Heart left ventricle (tissue), 16 donors: ENCODE measurements at places on chromosomes 3 and 15. TPM values are rescaled to one million over a fixed set of nuclear protein-coding genes. Genes with fewer than 3 reads are reported as not detected.

DNA sequence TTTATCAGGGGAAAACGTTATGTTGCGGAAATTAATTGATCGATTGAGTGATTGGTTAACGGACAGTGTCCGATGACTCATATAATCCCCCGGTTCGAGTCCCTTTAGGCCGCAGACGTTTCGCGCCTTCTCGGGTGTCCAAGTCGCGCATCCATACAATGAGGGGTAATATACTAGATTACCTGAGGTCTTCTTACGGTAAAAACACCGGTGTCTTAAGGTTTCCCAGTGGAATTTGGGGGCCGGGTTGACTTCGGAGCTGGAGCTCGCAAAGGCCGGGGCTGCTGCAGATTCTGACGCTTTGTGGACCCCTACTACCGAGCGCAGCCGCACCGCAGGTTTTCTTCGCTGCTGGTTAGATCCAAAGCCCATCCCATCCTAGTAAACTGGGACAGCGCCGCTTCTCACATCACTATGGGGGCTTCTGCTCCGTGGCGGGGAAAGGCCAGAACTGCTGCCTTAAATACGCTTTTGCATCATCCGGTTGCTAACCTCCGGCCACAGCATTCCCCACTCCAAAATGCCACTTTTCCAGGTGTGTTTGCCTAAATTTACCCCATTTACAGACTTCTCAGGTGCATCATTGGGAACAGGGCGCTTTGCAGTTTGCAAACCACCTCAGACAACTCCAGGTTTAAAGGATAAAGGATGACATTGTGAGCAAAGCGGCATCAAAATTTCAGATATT, 858 bp upstream of the SACM1L start:
- no peak for DNase-seq

P3H2 gene
- 4.3 TPM for total RNA-seq

GABRR3 gene
- total RNA-seq = not detected

DNA sequence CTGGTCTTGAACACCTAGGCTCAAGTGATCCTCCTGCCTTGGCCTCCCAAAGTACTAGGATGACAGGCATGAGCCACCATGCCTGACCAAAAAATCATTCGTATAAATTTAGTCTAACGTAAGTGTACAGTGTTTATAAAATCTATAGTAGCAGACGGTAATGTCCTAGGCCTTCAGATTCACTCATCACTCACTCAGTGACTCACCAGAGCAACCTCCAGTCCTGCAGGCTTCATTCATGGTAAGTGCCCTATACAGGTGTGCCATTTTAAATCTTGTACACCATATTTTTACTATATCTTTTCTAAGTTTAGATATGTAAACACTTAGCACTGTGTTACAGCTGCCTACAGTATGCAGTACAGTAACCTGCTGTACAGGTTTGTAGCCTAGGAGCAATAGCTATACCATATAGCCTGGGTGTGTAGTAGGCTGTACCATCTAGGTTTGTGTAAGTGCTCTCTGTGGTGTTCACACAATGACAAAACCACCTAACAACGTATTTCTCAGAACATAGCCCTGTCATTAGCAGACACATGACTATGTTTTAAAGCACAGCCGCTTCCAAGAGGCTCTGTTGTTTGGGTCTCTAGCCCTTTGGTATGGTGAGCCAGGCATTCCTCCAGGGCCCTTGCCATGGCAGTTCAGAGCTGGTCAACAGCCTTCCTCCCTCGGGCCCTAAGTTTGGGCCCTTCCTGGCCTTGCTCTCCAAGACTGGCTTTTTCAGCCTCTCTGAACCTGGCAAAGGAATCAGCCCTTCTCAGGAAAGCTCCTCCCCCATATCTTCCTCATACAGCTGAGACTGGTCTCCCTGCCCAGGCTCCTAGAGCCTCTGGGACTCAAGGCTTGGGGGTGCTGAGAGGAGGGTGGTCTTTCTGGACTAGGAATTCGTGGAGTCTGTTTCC, 1.9 kb upstream of the CCDC9B start:
- DNase-seq = no peak

CNTN6 gene
- total RNA-seq = not detected

DNA sequence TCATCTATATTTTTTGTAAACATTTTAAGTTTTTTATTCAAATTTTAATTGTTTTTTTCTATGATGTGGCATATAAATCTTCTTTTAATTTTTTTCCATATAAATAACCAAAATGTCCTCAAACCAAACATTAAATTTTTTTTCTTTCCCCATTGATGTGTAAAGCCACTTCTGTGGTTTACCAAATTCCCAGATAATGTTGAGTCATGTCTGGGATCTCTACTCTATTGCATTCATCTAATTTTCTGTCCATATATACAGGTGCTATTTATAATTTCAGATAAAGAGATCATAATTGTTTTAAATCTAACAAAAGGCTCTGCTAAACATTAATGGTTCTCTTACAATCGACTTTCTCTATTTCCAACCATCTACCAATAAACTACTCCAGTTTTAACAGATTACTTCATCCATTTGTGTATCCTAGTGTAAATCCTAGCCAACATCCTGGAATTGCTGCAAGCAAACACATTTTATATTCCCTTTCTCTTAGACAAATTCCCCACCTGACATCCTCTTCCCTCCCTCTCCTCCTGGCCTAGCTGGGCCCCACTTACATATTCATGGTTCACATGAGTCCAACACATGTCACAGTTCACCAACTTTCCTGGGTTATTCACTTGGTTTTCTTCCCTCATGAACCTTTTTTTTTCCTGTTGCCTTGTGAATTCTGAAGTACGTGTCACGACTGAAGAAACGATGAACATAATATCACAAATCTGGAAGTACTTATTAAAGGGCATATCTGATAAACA, 368.0 kb upstream of the AGTR1 start:
- no peak for DNase-seq

DNA sequence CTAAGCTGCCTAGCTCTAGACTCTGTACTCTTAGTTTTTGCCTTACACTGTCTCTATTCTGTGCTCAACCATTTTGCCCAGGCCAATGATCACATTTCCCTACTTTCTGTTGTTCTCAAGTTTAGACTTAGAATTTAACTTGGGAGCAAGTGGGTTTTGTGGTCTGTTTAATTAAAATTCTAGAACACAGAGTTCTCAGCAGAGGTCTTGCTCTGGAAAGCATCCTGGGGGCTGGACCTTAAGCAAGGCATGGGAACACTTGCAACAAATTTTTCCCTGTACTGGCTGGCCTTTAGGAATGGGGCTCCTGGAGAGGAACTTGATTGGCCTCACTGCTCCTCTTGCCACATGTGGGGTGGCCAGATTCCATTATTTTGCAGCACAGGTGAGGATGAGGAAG, 236.3 kb upstream of the LRTM1 start:
- DNase-seq = no peak

GOLGA6B gene
- not detected for total RNA-seq

RAB6B gene
- total RNA-seq = 12.4 TPM

GRCh38 chr3:69976021-69976420, 23.5 kb upstream of the SAMMSON start:
- DNase-seq = no peak

- no peak for DNase-seq
Observed at GRCh38 chr3:20051123-20051806, 11.0 kb downstream of the KAT2B start.
